ENCODE measurements at places on chromosomes 1 and 21.

GRCh38 chr1:203479646-203480045 is 4.0 kb downstream of the PRELP start:
- DNase-seq: no peak

DNA sequence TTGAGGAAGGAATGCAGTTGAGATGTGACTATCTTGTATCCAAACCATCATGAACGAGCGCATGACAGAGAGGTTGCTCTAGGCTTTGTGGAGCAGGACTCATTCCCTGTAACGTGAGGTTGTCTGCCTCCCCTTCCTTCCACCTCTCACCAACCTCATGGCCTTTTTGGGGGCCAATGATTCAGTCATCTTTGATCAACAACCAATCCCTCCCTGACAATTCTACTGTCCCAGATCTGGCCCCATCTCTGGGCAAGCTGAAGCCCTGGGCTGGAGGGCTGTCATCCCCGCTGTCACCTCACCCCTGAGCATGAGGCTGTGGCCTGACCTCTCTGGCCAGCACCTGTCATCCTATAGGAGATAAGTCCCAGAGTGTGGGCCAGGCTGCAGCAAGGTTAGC is 19.7 kb downstream of the MTARC1 start:
- no peak for DNase-seq

DNA sequence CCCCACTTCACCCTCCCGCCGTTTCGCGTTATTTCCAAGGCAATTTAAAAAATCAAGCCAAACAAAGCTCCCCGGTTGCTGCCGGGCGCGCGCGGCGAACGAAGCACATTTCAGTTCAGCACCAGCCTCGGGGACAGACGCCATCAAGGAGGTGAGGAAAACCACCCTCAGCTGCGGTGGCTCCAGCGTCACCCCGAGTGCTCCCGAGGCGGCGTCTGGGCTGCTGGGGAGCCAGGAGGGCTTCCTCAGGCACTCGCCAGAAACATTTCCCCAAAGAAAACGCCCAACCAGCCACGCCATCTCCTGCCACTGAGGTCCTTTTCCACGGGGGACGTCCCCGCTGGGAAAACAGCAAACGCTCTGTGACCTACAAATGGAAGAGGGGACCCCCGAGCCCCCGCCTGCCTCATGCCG is 623 bp downstream of the GNG4 start:
- DNase-seq: peak; percentile 89

GRCh38 chr1:32984090-32984454 is 19.5 kb upstream of the RNF19B start:
- DNase-seq: no peak

DNA sequence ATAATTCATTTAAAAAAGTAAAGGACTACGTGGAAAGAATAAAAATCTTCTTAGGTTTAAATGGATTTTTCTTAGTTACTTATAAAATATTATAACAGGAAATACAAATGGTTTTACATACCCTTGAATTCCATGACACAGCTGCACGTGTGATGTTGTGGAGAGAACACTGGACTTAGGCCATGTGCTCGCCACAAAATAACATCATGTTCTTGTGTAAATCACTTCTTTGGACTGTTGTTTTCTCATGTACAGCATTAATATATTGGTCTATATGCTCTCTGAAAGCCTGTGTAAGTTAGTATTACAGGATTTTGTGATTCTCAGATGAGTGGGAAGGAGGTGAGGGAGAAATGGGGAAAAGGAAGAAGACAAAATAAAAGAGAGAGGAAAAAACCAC is 228.2 kb downstream of the DNM3 start:
- no peak for DNase-seq

DNA sequence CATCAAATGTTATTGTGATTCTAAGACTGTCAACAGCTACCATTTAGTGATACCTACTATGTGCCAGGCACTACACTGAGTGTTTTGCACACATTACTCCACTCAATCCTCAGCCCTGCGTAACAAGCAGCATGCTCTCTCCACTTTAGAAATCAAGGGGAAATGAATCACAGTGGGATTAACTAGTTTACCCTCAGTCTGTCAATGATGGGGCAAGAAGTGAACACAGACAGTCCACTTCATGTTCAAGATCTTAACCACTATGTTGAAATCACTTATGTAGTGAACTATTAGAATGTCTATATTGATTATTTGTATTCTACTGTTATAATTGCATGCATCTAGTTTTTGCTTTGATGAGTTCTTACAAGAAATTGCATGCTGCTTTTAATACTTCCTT is 165.3 kb downstream of the LTN1 start:
- DNase-seq: no peak

- DNase-seq: no peak
Observed at GRCh38 chr1:54859700-54860391, 27.1 kb downstream of the DHCR24 start.

GRCh38 chr21:38228115-38228514 is 28.7 kb upstream of the KCNJ15 start:
- no peak for DNase-seq

DNA sequence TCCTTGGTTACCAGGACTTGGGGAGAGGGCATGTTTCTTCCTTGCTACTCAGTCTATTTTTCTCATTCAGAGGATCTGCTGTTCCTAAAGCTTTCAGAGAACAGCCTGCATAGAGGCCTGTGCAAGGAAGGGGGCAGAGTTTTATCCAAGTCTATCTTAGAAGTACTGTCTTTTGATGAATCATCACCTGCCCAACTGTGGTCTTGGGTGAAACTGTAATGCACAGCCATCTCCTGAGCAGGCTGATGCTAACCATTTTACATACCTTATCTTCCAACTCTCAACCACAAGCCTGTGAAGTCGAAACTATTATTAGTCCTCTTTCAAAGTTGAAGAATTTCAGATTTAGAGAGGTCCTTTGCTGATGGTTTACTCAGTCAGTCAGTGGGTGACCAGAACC is 368.0 kb downstream of the HHAT start:
- no peak for DNase-seq

DNA sequence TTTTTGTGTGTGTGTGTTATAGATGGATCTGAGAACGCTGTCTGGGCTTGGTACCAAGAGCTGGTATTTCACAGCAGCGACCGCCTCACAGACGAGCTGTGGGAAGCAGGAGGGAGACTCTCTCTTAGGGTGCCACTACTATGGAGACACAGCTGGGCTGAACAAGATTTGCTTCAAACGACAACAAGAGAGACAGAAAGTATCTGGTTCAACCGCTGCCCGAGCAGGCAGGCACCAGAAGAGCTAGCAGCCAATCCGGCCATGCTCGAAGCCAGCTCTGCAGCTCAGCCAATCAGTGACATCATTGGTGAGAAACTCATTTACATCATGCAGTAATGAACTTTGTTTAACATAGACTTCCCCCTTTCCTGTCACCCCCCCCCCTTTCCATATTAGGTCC is 341.3 kb downstream of the USP25 start:
- no peak for DNase-seq

DNA sequence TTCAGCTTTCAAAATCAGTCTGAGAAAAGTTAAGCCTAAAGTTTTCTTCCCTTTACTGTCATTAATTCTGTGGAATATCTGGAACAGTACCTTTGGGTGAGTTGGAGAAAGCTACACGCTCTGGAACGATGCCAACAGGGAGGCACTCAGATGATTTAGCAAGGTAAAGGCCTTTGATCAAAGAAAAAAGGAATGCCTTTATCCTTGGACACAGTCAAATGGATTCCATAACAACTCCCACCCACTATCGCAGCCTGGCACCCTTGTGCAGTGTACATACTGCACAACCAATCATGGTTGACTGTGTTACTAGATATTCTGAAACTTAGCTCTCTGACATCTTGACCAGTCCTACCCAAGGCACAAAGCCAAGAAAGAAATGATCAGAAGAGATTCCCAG is 218.7 kb downstream of the PATJ start:
- DNase-seq: no peak

GRCh38 chr21:44899768-44900558 is 20.7 kb downstream of the ITGB2 start:
- DNase-seq: no peak

All from esophagus muscularis mucosa (tissue), 4 donors.